ENCODE measurements at places on chromosomes 6 and 20. TPM values are rescaled to one million over a fixed set of nuclear protein-coding genes. Genes with fewer than 3 reads are reported as not detected.

CCN6 gene
- not detected for total RNA-seq

DNA sequence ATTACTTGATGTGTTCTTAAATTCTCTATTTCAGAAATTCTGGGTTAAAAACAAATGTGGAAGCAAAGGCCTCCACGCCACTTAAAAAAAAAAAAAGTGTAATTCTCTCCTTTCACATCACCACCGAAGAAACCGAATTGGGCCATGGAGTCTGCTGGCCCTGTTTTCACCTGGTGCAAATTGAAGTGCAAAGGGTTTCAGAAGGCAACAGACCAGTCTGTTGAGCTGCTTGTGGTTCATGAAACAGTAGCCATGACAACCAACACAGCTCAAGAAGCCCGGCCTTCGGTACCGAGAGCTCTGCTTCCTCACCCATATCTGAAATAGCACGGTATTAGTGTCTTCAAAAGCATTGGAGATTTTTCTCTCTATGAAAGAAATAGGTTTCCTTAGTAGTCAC lies 63.1 kb downstream of the GMPR start:
- no peaks in the 10 kb centered on the region for H3K4me1 ChIP-seq
- H3K27ac ChIP-seq = no peak overlapping the region
- peaks cover 4% of the 10 kb centered on the region for H3K36me3 ChIP-seq
- H3K27me3 ChIP-seq = no peaks in the 10 kb centered on the region
- no peak for DNase-seq

GRCh38 chr20:9258901-9259300 lies 190.0 kb downstream of the PLCB4 start:
- H3K27ac ChIP-seq = no peak overlapping the region
- H3K36me3 ChIP-seq = no peaks in the 10 kb centered on the region
- no peaks in the 10 kb centered on the region for H3K27me3 ChIP-seq
- H3K4me1 ChIP-seq = no peaks in the 10 kb centered on the region
- H3K4me3 ChIP-seq = no peak overlapping the region

GRCh38 chr6:15677822-15678221 lies 15.0 kb upstream of the DTNBP1 start:
- H3K36me3 ChIP-seq = no peaks in the 10 kb centered on the region
- peaks cover 14% of the 10 kb centered on the region for H3K27me3 ChIP-seq
- H3K4me3 ChIP-seq = no peak overlapping the region
- no peak overlapping the region for H3K27ac ChIP-seq

DNA sequence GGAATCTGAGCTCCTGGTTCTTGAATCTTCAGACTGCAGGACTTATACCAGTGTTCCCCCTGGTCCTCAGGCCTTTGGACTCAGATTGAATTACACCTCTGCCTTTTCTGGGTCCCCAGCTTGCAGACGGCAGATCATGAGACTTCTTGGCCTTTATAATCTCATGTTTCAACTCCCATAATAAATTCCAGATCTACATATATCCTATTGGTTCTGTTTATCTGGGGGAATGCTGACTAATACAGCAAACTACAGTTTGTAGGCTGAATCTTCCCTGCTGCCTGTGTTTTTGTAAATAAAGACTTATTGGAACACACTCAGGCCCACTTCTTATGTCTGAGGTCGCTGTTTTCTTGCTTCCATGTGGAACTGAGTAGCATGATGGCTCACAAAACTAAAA lies 184.7 kb downstream of the HDGFL1 start:
- no peak for DNase-seq
- no peaks in the 10 kb centered on the region for H3K36me3 ChIP-seq
- H3K27me3 ChIP-seq = no peaks in the 10 kb centered on the region
- no peaks in the 10 kb centered on the region for H3K4me1 ChIP-seq
- no peak overlapping the region for H3K4me3 ChIP-seq
- H3K27ac ChIP-seq = no peak overlapping the region

GRCh38 chr6:162099685-162100084 lies 627.9 kb downstream of the PRKN start:
- no peaks in the 10 kb centered on the region for H3K36me3 ChIP-seq
- no peaks in the 10 kb centered on the region for H3K4me1 ChIP-seq
- no peaks in the 10 kb centered on the region for H3K27me3 ChIP-seq
- H3K27ac ChIP-seq = no peak overlapping the region
- no peak overlapping the region for H3K4me3 ChIP-seq

DNA sequence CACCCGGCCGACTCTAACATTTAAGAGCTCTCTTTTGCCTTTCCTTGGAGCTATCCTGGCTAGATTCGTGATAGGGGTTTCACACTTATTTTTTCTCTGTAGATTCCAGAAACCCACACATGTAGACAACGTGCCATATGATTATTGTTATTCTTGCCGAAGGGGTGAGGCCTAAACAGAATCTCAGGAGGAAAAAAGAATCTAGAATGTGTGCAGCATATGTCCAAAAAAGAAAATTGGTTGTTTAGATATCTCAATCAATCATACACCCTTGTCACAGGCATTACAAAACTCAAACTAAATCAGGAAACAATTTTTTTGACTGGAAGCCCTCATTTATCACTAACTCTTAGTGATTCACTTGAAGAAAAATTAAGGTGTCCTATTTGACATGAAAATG lies 66.9 kb upstream of the TGM3 start:
- no peak for DNase-seq
- H3K27ac ChIP-seq = no peak overlapping the region

Measured in activated CD4-positive, alpha-beta T cell treated with anti-CD3 and anti-CD28 coated beads, Interleukin-2, amount 10 ng/mL, durations not matched to agents 7 days and 5 days (primary cell).